Left ventricle myocardium inferior (tissue), 1 donor: ENCODE measurements at places on chromosomes 11 and 22. TPM values are rescaled to one million over a fixed set of nuclear protein-coding genes. Genes with fewer than 3 reads are reported as not detected.

- no peak for DNase-seq
Measured at GRCh38 chr11:78514922-78515502, 59.7 kb downstream of the NARS2 start.

CNIH2 gene
- not detected for total RNA-seq

DNA sequence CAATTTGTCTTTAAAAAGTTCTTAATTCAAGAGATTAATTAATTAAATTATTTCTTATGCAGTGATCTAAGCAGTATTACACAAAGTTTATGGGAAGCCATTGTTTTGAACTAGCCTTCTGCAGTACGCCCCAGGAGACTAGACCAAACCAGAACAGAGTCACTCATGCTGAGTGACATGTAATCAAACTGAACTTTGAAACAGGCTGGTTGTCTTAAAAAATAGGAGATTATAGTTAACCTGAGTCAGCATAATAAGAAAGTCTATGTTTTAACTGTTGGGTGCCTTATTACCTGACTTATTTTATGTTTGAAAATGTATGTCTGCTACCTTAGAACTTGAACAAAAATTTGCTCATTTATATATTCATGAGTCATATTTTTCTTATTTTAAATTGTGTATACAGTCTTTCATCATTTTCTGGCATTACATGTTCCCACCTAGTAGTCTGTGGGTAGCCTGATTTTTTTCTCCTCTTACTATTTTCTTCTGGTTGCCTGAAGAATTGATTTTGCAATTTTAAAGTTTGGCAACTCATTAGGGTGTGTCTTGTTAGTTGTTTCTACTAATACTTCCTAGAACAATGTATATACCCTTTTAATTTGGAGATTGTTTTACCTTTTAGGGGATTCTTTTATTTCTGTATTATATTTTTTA is 161.4 kb downstream of the AASDHPPT start:
- no peak for DNase-seq

DNA sequence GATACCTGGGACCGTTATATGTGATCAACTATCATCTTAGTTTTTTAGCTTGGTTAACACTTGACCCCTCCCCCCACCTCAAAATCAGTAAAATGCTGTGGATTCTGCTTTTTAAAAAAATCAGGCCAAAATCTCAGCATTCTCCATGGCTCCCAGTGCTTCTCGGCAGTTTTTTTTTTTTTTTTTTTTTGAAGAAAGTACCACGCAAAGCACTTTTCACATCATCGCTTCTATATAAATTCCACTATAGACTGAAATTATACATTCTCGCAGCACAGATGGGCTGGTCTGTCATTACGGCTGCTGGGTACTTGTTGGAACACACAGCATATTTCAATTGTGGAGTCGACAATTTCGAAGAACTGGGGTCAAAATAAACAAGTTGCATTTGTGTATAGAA is 67.7 kb upstream of the PPARA start:
- DNase-seq = no peak

DNA sequence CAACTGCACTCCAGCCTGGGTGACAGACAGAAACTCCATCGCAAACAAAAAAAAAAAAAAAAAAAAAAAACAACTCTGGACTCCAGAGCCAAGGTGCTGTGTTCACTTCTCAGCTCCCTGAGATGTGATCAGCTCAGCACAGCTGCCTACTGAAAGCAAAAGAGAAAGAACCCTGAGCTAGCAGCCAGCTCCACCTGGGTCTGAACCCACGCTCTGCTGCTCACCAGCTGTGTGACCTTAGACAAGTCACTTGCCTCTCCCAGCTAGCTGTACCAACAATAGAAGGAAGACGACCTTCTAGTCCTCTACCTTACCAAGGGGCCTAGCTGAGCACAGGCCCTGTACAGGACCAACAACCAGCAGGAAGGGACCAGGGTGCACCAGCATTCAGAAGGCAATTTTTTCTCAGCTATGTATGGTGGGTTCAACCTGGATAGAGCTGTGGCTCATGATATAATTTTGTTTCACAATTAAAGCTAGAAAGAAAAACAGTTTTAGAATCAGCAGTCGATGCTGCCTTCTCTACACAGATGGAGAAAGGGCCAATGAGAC is 3.8 kb downstream of the DGCR2 start:
- DNase-seq = no peak
